Cardiac ventricle fibroblast (primary cell): ENCODE measurements at places on chromosomes 1 and 21. TPM values are rescaled to one million over a fixed set of nuclear protein-coding genes. Genes with fewer than 3 reads are reported as not detected.

The LAD1 gene
- total RNA-seq, result not detected in 2 replicates

The KRTAP10-10 gene
- total RNA-seq, result not detected in 2 replicates

The HSF2BP gene
- total RNA-seq, result 1.6 TPM in 1 of 2 replicates, not detected in the other

The LHX8 gene
- not detected in 2 replicates for total RNA-seq

The OLFM3 gene
- total RNA-seq, result not detected in 2 replicates

The S100A7 gene
- total RNA-seq, result not detected in 2 replicates

The TSPEAR gene
- total RNA-seq, result not detected in 2 replicates
